ENCODE measurements at places on chromosomes 12 and 14.
A peak's percentile ranks its signal among the peaks of the same experiment; 100 is the strongest.

- peak; percentile 90 for DNase-seq
These were observed 109.9 kb downstream of the NAV3 start for GRCh38 chr12:77940567-77940966.

- no peak for DNase-seq
These were observed 1.7 kb downstream of the CYP27B1 start for GRCh38 chr12:57765003-57765697.

- no peak for DNase-seq
These were observed 112.2 kb upstream of the DIO3 start for GRCh38 chr14:101449114-101449513.

GRCh38 chr12:45124485-45125155 lies 73.7 kb upstream of the DBX2 start:
- DNase-seq: no peak

DNA sequence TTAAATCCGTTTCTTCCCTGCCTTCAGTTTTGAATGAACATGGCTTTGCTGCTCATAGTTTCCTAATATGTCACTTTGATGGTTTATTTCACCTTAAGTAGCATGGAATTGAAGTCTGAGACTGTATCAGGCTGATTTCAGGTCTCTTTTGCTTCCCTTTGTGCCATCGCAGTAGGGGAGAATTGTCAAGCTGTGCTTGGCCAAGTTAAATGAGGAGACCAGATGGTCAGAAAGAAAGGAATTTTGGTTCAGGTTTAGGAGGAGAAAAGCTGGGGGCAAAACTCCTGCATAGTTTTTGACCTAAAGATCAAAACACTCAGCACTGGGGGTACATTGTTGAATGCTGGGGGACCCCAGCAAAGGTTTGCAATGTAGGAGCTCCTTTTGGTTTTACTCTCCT lies 398.4 kb downstream of the NUAK1 start:
- DNase-seq: no peak

- no peak for DNase-seq
These were observed 4.2 kb upstream of the CLMN start for GRCh38 chr14:95323917-95324316.

DNA sequence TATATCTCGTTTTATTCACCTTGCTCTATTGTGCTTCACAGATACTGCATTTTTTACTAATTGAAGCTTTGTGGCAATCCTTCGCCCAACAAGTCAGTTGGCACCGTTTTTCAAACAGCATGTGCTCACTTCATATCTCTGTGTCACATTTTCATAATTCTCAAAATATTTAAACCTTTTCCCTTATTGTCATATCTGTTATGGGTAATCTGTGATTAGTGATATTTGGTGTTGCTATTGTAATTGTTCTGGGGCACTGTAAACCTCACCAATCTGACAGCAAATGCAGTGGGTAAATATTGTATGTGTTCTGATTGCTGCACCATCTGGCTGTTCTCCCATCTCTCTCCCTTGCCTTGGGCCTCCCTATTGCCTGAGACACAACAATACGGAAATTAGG lies 191.3 kb downstream of the BTG1 start:
- no peak for DNase-seq

DNA sequence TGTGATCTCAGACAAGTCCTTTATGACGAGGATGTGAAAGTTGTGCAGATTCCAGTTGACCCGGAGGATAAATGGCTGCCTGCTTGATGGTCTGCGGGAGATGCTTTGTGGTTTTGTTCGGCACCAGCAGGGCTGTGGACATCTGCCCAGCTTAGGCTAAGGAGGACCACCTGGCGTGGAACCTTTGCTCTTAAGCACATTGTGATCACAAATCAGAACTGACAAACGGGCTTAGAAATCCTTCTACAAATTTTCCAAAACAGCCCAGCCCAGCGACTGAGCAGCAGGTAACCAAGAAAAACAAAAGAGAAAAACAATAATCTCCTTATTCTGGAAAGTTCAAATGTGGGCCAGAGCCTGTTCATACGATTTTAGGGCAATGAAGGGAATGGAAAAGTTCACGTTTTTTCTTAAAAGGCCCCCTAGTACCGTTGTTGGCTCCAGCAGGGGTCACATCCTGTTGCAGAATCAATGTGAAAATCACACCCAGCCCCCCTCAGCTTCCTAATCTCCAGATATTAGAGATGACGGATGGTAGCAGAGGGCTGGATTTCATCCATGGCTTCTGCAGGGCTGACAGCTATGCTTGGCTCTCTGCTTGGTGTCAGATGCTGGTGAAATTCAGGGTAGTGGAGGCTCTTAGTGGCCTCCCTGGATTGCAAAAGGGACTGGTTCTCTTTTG lies 81.1 kb upstream of the RFLNA start:
- no peak for DNase-seq

DNA sequence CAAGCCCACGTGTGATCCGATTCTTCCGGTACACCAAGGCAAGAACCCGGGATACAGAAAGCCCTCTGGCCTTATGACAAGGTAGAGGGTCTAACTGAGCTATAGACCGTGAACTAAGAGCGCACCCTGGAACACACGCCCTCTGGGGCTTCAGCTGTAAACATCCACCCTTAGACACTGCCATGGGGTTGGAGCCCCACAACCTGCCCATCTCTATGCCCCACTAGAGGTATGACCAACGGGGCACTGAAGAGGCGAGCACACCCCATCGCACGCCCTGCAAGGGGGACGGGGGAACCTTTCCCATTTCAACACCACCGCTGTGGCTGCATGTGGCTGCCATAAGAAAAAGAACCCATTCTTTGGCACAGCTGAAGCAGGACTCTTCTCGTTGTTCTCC lies 1206.0 kb upstream of the TMEM132C start:
- DNase-seq: no peak

DNA sequence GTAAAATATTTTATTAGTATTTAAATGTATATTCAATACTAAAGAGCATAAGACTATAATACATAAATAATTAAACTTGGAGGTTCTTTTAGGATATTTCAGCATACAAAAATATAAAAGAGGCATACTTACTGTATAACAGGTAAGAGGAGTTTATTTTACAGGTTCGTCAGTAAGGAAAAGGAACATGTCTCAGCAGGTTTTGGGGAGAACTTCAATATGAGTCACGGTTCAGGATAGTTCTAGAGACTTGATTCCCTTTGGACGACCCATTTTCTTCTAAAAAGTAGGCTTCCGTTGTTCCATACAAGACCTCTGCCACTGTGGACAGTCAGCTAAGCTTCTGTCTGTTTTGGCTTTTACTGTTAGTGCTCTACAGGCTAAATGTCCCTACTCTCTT lies 181.1 kb downstream of the ALX1 start:
- no peak for DNase-seq

GRCh38 chr12:2879853-2880252 lies 2.8 kb downstream of the RHNO1 start:
- no peak for DNase-seq

GRCh38 chr12:86550218-86551145 lies 294.3 kb upstream of the MGAT4C start:
- no peak for DNase-seq

DNA sequence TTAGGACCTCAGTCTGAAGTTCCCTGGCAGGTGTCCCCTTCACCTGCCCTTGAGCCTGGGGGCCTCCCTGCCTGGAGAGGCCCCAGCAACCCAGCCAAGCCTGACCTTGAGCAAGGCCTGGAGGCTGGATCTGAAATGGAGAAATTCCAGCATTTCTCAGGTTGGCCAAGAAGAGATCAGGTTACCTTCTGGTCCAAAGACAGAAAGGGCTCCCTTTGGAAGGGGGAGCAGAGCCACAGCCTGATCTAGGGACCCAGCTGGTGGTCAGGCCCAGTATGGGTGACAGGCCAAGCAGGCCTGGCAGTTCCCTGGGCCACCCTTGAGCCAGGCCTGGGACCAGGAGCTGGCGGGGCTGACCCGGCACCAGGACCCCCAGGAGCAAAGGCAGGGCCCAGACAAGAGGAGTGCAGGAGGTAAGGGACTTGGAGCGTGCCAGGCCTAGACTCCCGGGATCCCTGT lies 82.8 kb downstream of the TNFAIP2 start:
- DNase-seq: no peak

DNA sequence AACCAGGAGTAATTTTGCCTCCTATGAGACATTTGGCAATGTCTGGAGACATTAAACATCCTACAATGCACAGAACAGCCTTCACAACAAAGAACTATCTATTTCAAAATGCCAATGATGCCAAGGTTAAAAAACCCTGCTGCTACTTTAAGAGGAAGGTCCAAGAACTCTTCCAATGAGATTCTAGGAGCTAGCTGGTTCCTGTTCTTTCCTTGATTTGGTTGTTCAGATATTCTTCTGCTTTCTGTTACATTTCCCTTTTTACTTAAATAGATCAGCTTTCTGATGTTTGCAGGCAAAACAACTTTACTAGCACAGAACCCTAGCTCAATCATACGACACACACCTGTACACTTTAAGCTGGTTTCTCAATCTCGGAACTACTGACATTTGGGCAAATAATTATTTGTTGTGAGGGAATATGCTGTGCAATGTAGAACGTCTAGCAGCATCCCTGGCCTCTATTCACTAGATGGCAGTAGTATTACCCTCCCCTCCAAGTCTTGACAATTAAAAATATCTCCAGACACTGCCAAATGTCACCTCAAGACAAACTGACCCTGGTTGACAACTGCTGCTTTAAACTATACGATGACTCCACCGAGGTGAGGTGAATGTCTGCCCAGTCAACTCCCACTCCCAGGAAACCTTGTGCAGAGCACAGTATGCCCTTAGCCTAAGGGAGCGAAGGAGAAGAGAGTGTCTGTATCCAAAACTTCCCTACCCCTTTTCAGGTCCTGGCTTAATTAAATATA lies 4.4 kb downstream of the BLTP3B start:
- DNase-seq: no peak

GRCh38 chr12:105933671-105934665 lies 204.8 kb downstream of the NUAK1 start:
- peak; percentile 92 for DNase-seq

DNA sequence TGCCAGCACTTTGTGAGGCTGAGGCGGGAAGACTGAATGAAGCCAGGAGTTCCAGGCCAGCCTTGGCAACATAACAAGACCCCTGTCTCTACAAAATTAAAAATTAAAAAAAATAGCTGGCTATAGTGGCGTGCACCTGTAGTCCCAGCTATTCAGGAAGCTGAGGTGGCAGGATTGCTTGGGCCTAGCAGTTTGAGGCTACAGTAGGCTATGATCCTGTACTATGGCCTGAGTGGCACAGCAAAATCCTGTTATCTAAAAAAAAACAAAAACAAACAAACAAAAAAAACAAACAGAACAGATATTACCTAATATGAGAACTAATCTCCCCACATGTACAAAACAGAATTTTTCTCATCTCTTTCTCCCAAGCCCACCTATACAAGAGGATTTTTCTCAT lies 15.7 kb downstream of the TMEM116 start:
- no peak for DNase-seq

DNA sequence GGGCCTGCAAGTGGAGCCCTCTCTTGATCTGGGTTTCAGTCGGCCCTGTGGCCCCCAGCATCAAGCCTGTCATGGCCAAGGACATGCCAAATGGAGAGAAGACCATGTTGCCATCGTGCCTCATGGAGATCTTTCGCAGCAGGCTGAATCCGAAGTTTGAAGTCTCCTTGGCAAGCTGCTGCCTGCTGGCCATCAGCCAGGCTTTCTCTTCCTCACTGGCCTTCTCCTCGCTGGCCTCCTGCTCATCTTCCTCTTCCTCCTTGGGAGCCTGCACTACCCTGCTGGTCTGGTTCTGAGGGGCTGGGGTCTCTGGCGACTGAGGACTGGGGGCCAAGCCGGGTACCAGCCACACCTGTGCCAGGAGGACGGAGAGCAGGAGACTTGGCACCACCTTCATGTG lies 2.9 kb downstream of the SERPINA10 start:
- no peak for DNase-seq

DNA sequence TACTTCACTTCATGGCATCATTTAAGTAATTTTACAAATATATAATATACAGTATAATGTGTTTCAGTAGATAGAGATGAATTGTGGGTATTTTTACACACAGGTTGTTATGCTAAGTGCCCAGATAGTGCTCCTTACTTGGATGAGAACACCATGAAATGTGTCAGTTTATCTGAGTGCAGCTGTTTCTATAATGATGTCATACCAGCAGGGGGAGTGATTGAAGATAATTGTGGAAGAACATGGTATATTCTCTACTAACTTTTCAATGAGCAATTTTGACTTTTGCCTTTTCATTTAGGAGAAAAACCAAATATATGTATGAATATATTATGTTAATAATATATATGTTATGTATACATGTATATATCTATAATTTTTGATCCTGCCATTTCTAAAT lies 221.6 kb downstream of the LRRK2 start:
- no peak for DNase-seq

GRCh38 chr12:51938726-51939125 lies 12.8 kb upstream of the ACVR1B start:
- DNase-seq: no peak

GRCh38 chr12:83473408-83474095 lies 786.8 kb downstream of the TMTC2 start:
- peak; percentile 3 for DNase-seq

GRCh38 chr14:38775986-38776385 lies 327.0 kb downstream of the SEC23A start:
- no peak for DNase-seq

DNA sequence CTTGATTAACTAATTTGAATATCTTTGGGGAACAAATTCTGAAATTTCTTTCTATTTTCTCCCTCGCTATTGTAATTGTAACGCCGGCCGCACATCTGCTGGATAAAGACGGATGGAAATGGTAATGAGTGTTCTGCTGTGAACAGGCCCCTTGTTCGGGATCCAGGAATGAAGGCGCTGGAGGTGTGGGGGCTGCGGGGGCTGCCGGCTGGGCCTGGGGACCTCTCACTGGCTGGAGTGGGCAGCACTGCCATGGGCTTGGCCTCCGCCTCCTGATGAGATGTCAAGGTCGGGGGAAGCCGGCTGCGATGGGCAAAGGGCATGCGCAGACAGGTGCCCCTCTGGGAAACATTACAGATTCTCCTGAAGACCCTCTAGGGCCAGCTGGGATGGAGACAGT lies 175.4 kb downstream of the PHETA1 start:
- no peak for DNase-seq

DNA sequence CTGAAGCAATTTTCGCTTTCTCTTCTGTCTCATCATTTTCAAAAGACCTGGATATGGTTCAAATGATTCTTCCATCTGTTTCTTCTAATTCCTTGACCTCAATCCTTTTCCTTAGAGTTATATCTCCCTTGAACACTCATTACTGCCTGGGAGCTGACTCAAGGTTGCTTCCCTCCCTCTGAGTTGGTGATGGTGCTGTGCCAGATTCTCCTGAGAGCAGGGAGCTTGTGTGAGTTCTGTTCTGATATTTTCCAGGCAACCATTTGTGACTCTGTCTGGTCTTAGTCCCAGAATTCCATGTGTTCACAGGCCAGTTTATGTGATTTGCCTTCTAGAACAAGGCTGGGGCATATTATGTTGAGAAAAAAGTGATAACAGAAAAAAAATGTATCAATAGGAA lies 505.1 kb upstream of the SYT1 start:
- DNase-seq: peak; percentile 3
